Ammon's horn (tissue), 1 donor: ENCODE measurements at places on chromosomes 2 and 18.

DNA sequence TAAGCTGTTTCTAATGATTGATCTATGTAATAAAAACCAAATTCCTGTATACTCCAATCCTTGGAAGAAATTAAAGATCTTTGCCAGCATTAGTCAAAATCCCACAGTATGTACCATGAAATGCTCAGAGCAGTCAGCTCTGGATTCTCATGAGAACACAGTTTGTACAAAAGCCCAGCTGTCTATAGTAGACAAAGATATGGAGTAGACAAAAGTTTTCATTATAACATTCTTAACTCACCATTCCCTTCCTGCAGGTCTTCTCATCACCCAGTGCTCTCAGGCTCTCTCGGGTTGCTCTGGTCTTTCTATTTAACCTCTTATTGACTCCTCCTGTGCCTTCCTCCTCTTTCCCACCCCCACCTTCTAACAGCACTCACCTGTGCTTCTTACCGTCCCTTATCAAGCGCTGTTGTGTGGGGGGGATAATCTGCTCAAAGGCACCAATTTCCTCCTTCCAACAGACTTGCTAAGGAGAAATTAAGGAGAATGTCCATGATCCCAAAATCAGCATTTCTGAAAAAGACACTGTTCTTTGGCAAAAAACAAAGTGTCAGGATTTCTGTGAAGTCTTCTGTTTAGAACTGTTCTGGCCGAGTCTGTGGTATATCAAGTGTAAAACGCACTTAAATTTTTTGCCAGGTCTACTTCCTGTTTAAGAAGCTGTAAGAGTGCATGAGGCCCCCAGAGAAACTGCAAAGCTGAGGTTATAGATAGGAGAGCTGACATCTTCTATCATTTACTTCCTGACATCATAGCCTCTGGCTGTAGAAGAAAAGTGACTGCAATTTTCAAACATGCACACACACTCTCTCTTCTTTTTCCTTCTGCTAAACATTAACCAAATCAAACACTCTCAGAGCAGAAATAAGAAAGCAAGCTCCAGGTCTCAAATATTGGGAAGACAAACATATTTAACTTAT, 144.1 kb downstream of the EVA1A start:
- DNase-seq = no peak

GRCh38 chr2:10348891-10349290, 46.2 kb downstream of the HPCAL1 start:
- no peak for DNase-seq

GRCh38 chr2:26685341-26685740, 7.2 kb upstream of the KCNK3 start:
- no peak for DNase-seq

GRCh38 chr2:38301969-38302702, 74.9 kb downstream of the ATL2 start:
- DNase-seq = no peak

- no peak for DNase-seq
These were observed 42.5 kb upstream of the TMEM18 start for GRCh38 chr2:719734-720133.

DNA sequence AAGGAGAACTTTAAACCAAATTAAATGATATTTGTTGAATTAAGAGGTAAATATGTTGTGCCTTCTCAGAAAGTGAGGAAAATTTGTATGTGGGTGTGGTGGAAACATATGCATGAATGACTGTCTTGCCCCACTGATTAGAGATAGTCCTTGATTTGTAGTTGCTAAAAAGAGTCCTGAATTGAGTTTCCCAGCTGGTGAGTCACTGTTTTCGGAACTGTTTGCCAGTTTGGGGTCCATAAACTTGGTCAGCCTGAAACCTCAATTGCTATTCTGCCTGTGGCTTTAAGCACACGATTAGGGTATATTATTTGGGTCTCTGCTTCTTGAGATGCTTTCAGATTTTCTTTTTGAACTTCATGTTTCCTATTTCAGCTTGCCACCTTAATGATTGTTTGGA, 53.3 kb downstream of the PIKFYVE start:
- no peak for DNase-seq

GRCh38 chr2:64213532-64214275, 69.5 kb upstream of the PELI1 start:
- no peak for DNase-seq

DNA sequence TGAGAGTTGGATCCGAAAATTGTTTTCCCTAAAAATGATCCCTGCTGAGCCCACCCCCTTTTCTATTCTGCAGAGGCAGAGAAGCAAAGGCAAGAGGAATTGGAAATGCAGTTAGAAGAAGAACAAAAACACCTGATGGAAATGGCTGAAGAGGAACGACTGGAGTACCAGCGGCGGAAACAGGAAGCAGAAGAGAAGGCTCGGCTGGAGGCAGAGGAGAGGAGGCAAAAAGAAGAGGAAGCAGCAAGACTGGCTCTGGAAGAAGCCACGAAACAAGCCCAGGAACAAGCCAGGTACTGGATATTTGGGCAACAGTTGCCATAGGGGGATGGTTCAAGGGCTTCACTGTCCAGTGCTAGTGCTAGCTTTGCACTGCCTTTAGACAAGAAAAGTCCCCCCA, 41.7 kb downstream of the SUMO1 start:
- DNase-seq = no peak

DNA sequence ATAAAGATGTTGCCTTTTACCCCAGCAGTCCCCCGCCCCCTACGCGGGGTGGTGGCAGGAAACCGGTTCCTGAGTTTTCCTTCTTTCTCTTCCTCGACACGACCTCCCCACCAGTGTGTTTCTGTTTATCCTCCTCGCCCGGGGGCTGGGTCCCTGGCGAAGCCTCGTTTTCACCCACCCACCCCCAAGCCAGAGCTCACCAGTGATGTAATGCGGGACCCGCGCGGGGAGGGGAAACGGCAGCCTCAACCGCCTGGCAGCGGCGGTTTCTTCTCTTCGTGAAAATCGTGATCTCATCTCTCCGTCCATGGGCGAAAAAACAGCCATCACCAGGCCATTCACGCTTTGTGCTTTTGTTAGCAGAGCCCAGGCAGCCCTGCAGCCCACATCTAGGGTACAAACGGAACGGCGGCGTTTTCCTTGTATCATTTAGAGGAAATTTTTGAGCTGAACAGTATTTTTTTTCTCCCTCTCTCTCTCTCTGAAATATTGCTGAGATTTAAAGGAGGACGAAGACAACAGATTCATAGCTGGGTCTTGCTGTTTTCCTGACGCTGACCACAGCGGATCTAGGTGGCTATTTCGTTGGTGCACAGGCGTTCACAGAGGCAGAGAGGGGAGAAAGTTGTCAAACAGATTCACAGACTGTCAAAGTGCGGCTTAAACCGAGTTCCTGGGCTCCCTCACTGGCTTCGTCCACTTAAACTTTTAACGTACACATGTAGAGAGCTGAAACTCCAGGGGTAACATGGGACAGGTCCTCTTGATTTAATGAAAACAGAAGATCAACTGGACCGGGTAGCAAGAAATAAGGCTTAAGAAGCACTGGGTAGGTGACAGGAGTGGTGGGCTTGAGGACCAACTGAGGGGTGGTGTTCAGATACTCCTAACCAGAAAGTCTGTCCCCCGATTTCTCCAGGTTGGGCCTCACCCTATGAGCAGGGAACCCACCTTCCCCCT, 21.9 kb upstream of the PAX3 start:
- DNase-seq = peak; percentile 40

DNA sequence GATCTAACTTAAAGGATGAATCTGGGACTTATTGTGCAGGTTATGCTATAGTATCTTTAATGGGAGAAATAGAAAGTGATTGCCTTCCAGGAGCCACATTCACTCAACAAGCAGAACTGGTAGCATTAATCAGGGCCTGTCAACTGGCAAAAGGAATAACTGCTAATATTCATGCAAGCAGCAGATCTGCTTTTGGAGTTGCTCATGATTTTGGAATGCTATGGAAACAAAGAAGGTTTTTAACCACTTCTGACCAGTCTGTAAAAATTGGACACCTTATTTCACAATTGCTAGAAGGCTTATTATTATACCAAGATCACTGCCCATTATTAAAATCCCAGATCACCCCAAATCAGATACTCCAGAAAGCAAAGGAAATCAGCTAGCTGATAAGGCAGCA, 200.4 kb downstream of the MREG start:
- DNase-seq = no peak

DNA sequence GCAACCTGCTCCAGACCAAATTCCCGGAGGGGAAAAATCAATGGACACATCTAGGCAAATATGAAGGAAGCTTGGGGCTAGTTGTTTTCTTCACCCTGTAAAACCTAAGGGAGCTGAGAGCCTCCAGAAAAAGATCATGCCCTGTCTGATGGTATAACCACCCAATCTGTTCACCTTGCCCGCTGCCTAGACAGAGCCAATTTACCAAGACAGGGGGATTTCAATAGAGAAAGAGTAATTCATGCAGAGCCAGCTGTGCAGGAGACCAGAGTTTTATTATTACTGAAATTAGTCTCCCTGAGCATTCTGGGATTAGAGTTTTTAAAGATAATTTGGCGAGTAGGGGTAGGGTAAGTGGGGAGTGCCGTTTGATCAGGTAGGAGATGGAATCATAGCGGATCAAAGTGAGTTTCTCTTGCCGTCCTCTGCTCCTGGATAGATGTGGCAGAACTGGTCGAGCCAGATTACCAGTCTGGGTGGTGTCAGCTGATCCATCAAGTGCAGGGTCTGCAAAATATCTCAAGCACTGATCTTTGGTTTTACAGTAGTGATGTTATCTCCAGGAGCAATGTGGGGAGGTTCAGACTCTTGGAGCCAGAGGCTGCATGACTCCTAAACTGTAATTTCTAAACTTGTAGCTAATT, 35.1 kb upstream of the B4GALT6 start:
- DNase-seq = no peak
